Caco-2 (cell line): ENCODE measurements at places on chromosomes 3 and 15.

DNA sequence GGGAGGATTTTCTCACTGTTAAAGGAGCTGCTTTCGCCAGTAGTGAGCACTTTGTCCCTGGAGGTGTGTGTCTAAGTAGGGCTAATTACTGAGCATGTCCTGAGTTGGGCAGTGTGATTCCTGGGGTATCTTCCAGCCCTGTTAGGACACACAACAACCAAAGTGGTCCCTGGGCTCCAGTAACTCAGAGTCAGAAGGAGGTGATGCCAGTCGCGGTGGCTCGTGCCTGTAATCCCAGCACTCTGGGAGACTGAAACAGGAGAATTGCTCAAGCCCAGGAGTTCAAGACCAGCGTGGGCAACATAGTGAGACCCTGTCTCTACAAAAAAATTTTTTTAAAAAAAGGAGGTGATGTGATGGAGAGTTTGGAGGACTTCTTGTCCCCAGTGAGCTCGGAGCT is 37.5 kb downstream of the PML start:
- DNase-seq = no peak

GRCh38 chr3:159499031-159499793 is 489.4 kb upstream of the IL12A start:
- DNase-seq = no peak

GRCh38 chr15:28890711-28891495 is 5.1 kb downstream of the APBA2 start:
- DNase-seq = no peak

GRCh38 chr15:81016489-81017068 is 15.9 kb downstream of the TLNRD1 start:
- DNase-seq = no peak

DNA sequence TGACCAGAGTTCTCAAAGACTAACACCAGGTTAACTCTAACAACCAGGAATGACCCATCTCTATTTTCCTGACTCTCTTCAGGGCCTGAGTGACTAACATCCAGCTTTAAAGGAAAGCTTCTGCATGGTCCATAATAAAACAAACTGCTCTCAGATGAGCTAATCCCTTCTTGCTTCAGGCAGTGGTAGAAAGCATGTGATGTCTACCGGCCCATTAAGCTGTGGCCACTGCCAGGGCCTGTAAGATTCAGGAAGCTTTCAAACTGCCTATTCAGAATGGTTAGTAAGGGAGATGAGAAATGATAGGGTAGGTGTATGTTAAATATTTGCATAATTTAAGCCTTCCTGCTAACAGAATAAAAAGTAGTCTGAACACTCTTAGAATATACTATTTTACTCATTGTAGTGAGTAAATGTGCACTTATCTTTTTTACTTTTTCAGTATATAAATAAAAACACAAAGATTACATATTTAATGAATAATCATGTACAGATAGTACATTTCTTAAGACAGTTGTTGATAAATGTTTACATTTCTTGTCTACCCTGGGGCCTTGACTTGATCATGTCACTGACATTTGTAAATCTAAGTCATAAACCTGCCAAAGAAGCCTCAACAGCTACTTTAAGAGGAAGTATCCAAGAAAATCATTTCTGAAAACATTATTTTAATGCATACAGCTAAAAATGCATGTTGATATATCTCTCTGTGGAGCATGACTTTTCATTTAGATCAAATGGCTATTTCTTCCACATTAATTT is 222.0 kb downstream of the MCTP2 start:
- DNase-seq = no peak

- no peak for DNase-seq
Measured at GRCh38 chr15:65940618-65940909, 71.3 kb downstream of the RAB11A start.

DNA sequence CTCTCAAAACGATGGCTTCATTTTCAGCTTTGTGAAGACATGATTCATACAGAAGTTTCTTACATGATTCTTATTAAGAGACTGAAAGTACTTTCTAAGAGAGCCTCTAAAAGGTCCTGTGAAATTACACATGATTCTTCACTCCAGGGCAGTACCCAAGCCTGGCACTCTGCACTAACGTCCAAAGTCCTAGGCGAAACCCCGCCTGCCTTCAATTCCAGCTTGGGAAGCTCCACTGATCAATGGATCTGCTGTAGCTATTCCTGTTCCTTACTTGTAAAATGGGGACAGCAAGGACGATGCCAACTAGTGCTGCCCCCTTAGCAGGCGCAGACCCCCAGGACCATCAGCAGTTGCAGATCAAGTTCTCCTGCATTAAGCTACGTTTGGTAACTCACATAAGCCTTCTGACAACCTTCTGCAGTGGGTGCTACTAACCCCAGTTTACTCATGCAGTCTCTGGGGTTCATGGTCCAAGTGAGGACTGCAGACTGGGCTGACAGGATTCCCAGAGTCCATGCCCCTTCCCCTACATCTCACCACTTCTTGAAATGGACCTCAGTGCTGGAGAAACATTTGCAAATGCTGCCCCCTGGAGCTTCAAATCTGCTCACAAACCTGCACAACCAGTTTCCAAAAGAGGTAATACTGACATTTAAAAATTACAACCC is 10.6 kb downstream of the CHCHD4 start:
- peak; percentile 66 for DNase-seq

- no peak for DNase-seq
Measured at GRCh38 chr3:188788621-188789081, 383.1 kb upstream of the TPRG1 start.
